ENCODE measurements at places on chromosomes 1 and 21.

GRCh38 chr1:196997423-196997822 is 20.1 kb downstream of the CFHR5 start:
- no peak for DNase-seq

- DNase-seq = no peak
These were observed 22.4 kb upstream of the SYNC start for GRCh38 chr1:32724678-32725614.

GRCh38 chr1:63888984-63889383 is 115.2 kb downstream of the ROR1 start:
- DNase-seq = no peak

DNA sequence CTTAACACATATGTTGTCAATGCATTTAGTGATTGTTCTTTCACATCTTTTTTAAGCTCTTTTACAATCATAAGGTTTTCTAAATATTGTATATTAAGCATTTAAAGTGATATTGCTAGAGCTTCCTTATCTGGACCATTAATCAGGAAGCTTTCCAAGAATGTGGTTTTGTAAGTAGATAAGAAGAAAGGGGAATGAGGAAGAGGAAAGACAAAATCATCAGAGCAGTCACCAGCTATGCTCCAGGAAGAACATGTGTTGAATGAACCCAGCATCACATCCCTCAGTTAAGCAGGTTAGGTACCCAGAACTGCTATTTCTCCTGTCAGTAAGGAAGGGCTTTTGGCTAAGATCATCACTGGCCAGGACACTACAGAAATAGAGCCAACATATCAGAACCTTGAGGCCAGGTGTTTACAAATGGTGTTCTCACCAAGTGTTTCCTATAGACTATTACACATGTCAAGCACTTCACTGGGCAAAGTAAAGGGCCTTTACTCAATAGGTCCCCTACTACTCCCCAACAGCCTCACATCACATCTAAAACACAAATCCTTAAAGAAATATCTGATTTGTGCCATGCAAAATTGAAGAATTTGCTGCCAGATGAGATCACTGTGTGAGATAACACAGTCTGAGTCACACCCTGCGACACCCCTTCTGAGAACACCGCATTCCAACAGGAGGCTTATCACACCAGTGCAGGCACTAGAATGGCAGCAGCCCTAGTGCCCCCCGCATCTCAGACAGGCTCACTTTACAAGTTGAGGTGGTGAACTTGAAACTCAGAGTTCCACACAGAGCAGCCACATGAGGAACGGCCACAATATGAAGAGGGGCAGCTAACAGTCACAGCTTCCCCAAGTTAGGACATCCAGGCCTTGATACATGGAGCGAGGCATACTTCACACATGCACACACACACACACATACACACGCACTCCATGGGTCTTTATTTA is 1.8 kb upstream of the SPRR2A start:
- DNase-seq = no peak

DNA sequence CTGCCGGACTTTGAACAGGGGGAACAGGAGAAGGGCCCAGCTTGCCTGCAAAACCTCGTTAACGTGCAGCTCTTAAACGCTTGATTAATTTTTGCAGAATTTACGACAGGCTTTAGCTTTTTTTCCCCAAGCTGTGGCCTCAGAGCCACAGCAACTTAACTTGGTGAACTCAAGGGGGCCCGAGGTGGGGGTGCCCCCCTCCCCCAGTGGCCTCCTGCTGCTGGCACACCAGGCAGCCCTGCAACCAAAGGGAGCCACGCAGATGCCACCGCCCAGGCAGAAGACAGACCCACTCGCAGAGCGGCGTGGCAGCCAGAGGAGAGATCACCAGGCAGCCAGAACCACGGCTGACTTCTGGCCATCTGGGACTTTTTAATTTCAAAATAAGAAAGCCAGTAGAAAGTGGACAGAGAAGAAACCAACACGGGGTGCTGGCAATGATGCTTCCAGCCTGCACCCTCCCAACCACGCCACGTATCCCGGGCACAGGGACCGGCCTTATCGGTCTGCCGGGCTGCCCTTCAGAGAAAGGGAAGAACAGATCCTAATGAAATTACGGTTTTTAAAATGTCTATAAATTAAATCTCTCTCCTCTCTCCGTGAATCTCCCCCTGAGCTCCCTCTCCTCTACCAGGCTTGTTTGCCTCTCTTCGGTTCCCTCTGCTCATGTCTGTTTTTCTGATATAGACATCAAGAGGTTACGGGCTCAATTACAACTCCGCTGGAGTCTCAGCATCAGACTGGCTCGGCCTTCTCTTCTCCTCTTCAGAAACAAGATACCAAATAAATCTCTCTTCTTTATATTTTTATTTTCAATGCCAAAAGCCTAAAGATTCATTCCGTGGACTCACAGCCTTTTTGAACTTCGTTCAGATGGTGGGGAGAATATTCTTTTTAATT is 6.4 kb downstream of the CASZ1 start:
- DNase-seq = no peak

DNA sequence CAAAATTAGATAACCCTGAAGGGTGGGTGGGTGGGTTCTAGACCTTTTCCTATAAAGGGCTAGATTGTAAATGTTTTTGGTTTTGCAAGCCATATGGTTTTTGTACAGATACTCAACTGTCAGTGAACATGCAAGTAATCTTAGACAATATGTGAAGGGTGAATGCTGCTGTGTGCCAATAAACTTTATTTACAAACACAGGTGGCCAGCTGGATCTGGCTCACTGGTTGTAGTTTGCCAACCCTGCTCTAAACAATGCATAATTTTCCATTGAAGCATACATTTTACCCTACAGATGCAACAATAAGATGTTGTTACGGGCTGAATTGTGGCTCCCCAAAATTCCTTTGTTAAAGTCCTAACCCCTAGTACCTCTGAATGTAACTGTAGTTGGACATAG is 18.6 kb upstream of the TARBP1 start:
- DNase-seq = no peak

- no peak for DNase-seq
These were observed 84.0 kb upstream of the TLR5 start for GRCh38 chr1:223227031-223227430.

- no peak for DNase-seq
These were observed 4.9 kb downstream of the CACHD1 start for GRCh38 chr1:64474665-64475439.

DNA sequence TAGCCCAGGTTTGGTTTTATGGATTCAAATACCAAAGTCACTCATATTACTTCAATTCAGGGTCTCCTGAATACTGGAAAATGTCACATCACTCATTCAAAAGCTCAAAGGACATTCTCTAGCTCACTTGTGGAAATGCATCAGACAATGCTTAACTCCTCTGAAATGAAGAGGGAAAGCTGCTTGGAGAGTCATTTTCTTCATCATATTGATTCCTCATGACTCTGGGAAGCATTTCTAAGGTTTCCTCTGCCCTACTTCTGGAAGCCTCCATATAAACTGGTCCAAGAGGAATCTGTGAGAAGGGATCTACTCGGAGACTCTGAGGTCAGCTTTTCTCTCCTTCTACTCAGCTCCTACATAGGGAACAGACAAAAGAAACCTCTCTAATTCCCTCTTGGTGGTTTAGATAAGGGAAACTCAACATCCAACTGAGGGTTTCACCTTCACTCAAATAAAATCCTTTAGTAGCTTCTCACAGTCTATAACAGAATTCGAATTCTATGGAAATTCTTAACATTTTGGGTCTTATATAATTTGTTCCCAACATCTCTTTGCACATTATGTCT is 36.4 kb upstream of the RBBP5 start:
- DNase-seq = no peak

DNA sequence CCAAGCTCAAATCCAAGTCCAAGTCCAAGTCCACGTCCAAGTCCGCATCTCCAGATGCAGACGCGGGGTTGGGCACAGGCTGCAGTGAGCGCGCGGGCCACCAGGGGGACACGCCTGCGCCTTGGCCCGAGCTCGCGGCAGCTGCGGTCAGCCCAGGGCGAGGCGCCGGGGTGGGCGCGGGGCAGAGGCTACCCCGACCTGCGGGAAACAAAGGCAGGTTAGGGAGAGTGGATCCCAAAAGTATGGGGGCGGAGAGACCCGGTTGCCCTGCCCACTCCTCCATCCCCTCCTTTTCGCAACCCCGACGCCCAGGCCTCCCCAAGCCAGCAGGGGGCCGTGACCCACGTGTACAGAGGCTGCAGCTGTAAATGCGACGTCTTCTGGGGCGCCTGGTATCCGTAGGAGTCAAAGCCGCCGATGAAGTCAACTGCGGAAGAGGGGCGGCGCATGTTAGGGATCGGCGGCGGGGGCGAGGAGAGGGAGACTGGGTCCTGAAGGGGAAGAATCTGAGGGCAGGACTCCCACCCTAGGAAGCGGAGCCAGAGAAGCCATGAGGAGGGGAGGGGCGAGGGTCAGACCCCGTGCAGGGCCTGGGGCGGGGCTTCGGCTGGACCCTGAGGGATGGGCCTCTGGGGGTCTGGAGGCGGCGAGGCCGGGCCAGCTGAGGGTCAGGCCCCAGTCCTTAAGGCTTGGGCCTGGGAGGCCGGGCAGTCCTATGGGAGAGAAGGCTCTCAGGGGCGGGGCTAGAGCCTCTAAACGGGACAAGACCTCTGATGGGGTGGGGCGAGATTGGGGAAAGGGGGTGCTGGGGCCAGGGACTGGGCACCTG is 58.0 kb downstream of the NKAIN1 start:
- peak; percentile 69 for DNase-seq

DNA sequence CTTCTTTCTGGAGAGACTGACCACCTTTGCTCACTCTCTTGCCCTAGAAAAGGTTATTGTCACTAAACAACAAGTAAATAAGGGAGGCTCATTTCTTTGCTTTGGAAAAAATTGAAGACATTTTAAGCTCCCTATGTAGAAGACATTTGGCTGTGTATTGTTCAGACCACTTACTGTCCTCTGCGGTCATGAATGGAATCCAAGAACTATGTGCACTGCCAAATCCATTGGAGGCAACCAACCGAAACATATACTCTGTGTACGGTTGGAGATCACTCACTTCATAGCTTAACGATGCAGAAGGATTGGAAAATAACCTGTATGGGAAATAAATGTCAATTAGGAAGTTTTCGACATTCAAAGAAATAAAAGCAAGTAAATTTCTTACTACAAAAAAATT is 332.8 kb downstream of the KCTD3 start:
- no peak for DNase-seq

DNA sequence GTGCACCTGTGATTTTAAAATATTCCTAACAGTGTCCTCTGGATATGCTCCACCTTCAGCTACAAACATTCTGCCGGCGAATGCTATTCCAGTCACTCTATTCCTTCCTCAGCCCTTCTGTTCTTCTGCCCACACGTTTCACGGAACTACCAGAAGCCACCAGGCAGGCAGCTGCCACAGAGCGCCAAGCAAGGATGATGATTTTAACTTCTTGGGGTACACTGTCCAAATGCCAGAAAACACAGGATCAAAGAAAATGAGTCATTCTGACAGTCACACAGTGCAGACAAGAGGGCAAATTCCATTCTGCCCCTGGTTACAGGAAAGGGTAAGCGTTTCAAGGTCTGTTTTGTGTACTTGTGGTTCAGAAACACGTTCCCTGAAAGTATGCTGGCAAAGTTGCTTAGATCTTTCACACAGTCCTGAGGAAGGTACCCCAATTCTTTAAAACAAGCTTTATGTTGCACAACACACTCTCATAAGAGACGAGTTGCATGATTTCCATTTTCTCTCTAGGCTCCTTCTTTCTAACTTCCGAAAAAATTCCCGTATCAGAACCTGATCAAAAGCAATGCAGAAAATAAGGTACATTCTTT is 508.3 kb upstream of the PKN2 start:
- DNase-seq = no peak

- DNase-seq = no peak
These were observed 16.6 kb downstream of the EYA3 start for GRCh38 chr1:28071813-28072212.

DNA sequence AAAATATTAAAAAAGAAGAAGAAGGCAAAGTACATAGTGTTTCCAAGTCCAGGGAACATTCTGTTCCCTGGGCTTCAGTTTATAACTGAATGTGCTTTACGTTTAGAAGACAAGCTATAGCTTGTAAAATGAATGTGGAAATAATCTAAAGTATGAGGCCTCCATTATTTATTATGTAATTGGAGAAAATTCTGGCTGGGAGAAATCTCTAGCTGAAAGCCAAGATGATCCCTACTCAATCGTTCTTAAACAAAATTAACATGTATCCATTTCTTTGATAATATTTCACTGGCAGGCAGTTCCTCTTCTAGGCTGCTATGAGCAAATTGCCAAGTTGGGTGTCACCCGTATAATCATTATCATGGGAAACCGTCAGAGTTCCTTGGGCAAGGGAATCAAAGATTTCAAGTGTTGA is 52.2 kb upstream of the ETS2 start:
- DNase-seq = no peak

- DNase-seq = no peak
These were observed 14.5 kb upstream of the KCNA2 start for GRCh38 chr1:110620686-110621085.

- DNase-seq = no peak
These were observed 632.0 kb downstream of the SMYD3 start for GRCh38 chr1:245874942-245875580.

DNA sequence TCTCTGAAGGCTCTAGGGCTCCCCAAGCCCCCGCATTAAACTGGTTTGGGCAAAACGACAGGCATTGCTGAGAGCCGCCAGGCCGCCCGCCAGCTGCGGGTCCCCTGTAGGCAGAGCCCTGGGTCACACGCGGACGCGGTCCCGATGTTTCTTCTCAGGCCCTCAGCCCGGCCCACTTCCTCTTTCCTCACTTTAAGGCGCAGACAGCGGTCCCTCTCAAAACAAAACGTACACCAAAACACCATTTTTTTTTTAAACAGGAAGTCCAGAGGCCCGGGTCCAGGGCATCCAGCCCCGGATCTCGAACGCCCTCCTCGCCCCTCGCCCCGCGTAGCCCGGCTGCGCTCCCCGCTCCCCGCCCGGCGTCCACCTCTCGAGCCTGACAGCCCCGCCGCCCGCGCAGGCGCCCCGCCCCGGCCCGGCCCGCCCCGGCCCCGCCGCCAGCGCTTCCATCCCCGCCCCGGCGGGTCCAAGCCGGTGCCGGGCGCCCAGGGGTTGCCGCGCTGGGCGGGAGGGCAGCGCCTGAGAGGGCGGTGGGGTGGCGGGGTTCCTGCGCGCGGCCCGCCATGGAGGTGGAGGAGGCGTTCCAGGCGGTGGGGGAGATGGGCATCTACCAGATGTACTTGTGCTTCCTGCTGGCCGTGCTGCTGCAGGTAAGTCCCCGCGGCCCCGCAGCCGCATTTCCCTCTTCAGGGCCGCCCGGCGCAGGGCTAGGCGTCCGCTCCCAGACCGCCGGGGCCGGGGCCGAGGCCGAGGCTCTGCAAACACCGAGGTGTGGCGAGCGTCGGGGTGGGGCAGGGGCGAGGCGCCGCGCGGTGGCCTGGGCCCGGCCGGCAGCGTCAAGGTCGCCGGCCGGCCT is at the start of gene SLC22A15:
TSS of gene SLC22A15 (plus strand) at position 452 of the 859 bp plus-strand sequence. CDS start at position 567, 115 bp downstream.
- DNase-seq = peak; percentile 46

- DNase-seq = no peak
These were observed 11.5 kb downstream of the ABL2 start for GRCh38 chr1:179217943-179218507.

DNA sequence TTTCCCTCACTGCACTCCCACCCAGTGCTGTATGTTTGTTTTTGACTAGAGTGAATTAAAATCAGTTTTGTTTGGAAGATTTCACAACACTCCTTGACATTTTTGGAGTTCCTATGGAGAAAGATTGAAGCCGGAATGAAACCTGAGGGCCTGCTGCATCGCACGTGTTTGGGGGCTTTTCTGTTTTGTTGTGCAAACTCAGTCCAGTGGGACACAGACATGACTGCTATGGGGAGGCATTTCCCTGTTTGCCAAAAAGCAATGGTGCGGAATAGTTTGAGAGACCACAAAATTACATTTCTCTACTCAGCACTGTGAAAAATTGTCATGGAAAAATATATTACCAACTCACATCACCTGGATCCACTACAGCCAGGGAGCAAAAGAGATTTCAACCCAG is 43.8 kb upstream of the KCNE2 start:
- no peak for DNase-seq
